ENCODE measurements at places on chromosomes 4 and X.

- DNase-seq = no peak
These were observed 32.0 kb downstream of the CDS1 start for GRCh38 chr4:84614891-84615290.

DNA sequence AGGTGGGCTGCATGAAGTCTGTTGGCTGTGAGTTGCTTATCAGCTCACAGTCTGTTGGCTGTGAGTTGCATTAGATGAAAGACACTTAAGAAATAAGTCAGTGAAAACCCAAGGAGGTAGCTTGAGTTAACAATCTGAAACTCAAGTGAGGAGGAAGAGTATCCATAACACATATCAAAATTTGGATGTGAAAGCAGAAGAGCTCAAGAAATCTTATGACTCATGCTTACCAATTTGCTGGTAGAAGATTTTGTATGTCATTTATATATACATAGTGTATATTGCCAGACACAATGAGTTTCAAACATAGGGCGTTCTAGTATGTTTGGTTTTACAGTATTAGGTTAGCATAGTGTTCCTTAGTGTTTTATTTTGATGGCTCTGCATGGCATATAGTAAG lies 107.4 kb downstream of the DDIT4L start:
- DNase-seq = no peak

DNA sequence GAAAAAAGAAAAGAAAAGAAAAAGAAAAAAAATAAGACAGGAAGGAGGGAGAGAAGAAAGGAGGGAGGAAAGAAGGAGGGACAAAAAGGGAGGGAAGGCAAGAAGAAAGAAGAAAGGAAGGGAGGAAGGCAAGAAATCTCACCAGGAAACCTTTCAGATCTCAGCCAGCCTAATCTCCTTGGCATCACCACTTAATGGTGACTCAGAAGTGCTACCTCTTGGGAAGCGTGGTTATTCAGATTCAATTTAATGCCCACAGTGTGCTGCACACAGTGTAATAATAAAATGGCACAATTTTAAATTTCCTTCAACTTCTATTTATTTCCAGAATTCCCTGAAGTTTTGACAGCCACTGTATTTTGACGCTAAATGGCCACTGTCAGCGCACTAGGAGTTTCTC lies 50.3 kb downstream of the DKK2 start:
- DNase-seq = no peak

GRCh38 chr4:88090898-88091297 lies 67.5 kb downstream of the ABCG2 start:
- DNase-seq = no peak

- DNase-seq = no peak
These were observed 354.8 kb downstream of the MID1IP1 start for GRCh38 chrX:39156051-39156450.

DNA sequence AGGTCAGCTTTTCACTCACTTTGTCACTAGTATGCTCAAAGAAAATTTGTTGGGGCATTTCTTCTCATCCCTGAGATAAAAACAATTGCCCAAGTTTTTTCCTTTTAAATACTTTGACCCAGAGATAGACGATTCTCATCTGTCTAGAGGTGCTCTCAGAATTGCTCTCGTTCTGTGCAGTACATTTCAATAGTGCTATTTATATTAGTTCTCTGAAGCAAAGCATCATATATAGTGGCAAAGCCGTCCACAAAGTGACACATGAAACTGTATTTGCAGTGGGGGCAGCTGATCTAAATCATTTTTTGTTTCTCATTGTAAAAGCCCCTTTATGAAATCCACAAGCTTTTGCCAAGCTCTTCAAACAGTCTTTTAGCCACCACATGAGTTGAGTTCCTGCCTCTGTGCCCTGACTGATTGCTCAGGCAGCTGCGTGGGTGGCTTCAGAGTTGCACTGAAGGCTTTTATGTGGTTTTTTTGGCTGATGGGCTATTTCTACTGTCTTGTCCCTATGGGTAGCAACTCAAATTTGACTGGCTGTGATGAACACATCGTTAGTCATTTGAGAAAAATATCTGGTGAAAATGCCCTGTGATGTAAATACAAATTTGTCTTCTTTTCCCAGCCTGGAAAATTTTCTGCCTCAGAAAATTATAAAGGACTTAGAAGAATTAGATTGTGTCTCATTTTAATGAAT lies 119.1 kb upstream of the OTUD4 start:
- no peak for DNase-seq

DNA sequence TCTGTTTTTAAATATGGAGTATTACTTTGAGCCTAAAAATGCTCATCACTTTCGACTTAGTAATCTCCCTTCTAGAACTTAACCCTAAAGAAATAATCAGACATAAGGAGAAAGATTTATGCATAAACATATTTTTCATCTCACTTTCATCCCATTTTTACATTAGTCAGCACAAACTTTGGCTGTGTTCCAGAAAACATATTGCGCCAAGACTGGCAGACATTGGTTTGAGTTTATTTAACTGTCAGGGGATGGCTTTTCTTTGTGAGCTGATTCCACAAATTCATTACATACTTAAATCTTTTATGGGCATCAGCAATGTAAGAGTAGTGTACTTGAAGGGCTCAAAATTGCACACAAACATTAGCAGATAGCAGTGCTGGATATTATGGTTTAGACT lies 23.7 kb downstream of the MAOA start:
- peak; percentile 41 for DNase-seq

DNA sequence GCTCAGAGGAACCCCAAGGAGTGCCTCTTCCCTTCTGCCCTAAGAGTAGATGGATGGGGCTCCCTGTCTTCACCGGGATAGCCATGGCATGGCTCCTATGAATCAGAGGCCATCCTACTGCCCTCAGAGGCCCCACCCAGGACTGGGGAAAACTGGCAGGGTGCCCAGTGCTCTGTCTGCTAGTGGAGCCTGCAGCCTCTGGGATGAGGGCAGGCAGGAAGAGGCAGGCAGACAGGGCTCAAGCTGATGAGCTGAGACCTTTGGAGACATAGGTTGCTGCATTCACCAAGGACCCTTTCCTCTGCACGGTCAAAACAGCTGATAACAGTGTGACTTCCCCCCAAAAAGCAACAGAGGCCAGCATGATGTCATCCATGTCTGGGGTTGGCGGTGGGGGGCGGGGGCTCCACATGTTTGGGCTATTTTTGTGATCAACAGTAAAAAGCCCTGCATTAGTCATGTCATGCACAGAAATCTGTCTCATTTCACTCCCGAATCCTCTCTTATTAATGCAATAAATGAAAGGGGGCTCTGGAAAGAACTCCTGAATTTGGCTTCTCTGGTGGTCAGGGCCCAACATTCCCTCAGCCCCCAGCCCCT lies 207.6 kb upstream of the MAMLD1 start:
- DNase-seq = no peak

DNA sequence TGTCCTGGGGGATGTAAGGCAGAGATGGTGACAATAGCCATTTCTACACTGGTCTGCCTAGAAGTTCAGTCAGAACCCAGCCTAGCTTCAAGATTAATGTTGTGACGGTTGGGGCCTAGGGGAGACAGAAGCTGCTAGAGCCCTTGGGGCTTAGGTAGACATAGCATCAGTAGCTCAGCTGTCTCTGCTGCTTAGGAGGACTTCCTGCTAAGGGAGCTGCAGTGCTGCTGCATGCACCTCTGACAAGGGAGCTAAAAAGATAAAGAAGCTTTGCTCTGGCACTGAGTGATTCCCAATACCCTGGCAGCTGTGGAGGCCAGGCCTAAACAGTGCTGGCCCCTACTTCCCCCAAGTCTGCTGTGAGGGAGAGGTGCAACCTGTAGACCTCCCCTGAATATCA lies 116.0 kb downstream of the CT47B1 start:
- DNase-seq = no peak

DNA sequence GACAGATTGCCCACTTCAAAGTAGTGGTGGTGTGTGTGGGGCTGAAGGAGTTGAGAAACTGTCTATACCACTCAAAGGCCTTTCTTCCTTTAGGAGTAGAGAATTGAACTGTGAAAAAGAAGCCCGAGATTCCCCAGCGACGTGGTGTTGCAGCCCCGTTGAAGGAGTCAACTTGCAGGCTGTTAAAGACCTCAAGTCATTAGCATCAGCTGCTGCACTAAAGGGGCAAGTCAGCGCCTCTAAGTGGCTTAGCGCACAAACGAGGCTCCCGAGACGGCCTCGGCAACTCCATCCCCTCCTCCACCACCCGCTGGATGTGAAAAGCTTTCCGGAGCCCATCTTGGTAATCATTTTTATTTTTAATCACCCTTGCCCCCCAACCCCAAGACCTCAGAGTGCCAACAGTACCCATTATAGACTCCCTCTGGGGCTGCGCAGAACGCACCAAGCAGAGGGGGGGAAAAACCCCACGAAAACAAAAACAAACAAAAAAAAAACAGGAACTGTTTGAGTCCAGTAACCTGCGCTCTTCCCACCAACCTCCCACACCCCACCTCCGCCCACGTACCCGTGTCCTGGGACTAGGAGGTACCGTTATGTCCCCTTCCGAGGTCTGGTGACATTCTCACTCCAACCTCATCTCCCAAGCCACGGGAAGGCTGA lies 913 bp upstream of the PRDM8 start:
- no peak for DNase-seq

DNA sequence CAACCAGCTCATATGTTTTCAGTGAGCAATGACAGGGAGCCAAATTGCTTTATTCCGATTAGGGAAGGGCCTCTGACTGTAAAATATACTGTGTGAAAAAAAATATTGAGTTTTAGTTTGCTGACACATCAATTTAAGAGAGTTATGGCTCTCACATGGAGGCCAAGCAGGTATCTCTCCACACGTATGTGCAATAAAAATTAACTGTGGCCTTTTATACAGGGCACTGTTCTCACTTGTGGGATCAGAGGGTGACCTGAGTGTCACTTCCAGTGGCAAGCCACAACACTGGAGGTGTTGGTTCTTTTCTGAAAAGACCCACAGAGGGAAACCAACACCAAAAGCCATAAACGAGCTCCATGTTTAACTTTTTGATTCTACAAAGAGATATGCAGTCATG lies 462.8 kb downstream of the MID1IP1 start:
- no peak for DNase-seq

DNA sequence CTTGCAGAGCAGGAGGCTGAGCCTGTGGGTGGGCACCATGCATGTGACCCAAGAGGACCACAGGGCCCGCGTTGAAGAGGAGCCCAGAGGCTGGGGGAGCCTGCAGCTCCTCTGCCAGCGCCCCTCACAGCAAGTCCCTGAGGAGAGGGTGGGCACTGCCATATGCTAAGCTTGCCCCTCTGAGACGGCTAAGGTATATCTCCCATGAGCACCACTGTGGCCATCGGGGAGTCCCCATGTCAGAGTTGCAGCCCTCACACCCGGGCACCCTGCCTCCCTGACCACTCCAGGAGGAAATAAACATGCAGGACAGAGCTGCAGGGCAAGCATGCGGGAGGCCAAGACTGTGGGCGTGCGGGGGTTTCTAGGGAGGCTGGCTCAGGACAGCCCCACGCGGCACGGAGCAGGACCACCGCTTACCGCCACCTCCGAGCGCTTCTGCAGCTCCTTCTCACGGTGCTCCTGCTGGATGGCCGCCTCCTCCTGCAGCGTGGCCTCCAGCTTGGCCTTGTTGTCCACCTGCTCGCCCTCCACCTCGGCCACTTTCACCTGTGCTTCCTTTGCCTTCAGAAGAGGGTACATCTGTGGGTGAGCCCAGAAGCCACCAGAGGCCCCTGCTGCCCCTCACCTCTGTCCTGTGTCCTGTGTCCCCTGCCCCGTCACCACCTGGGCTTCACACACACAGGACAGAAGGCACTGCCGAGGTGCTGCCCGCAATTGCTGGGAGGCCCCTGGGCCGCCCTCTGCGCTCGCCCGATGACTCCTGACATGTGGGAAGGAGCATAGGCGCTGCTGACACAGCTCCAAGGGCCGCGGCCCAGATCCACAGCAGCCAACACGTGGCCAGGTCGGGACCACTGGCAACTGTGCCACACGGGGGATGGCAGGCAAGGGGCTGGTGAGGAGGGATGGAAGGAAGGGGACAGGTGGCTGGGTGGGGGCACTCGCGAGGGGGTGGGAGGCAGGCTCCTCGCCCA lies 29.8 kb downstream of the FGFR3 start:
- no peak for DNase-seq

DNA sequence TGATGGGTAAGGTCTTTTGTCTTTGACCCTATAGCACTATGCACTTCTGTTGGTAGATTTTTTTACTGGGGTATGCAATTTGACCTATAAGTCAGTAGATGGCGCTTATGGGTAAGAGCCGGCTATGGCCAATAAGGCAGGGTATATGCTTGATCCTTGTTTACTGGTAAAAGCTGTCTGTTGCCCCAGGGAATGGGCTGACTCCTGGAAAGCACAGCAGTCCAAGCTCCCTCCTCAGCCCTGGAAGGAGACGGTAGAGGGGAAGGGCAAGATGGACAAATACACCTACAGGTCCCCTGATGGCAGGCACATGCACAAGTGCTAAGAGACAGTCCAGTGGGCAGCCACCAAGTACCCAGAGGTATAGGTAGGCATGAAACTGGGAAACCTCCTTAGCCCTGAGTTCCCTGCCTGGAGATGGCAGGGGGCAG lies 63.7 kb downstream of the ADAMTS3 start:
- DNase-seq = no peak

DNA sequence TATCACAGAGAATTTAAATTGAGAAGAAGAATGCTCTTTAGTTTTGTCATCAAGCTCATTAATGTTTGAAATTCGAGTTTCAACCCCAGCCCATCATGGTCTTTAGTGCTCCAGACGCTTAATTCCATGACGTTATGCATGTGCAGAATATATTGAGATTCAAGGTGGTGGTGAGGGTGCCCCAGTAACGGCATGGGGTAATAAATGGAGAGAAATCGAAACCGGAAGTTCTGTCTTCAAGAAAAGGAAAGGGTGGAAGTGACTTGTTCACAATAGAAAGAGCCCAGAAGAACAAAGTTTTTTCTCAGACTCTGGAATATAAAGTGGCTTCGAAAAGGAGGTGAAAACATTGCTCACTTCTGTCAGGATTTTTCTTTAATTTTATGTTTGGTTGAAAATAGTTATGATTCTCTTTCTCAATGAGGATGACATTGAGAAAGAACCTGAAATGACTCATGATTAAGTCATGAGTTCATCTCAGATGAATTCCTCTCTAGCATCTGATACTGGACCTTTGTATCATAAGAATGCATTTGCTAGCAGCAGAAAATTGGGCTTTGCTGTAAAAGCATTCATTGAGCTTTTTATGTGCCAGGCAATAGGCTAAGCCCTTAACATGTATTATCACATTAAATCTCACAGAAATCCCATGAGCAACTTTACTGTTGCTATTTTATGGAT lies 779 bp upstream of the DDX60L start:
- DNase-seq = no peak

GRCh38 chr4:77175201-77175611 lies 18.2 kb downstream of the CCNG2 start:
- no peak for DNase-seq

GRCh38 chr4:182188622-182189021 lies 54.6 kb upstream of the TENM3 start:
- DNase-seq = no peak

- DNase-seq = no peak
These were observed 55.6 kb downstream of the SRPX start for GRCh38 chrX:38165023-38165422.

All from NCI-H446 treated with DMSO at 0.1 percent for 48 hours (cell line).